Natural killer cell (primary cell): ENCODE measurements at places on chromosomes 11 and 22. TPM values are rescaled to one million over a fixed set of nuclear protein-coding genes. Genes with fewer than 3 reads are reported as not detected.

The FGF4 gene
- not detected for total RNA-seq

DNA sequence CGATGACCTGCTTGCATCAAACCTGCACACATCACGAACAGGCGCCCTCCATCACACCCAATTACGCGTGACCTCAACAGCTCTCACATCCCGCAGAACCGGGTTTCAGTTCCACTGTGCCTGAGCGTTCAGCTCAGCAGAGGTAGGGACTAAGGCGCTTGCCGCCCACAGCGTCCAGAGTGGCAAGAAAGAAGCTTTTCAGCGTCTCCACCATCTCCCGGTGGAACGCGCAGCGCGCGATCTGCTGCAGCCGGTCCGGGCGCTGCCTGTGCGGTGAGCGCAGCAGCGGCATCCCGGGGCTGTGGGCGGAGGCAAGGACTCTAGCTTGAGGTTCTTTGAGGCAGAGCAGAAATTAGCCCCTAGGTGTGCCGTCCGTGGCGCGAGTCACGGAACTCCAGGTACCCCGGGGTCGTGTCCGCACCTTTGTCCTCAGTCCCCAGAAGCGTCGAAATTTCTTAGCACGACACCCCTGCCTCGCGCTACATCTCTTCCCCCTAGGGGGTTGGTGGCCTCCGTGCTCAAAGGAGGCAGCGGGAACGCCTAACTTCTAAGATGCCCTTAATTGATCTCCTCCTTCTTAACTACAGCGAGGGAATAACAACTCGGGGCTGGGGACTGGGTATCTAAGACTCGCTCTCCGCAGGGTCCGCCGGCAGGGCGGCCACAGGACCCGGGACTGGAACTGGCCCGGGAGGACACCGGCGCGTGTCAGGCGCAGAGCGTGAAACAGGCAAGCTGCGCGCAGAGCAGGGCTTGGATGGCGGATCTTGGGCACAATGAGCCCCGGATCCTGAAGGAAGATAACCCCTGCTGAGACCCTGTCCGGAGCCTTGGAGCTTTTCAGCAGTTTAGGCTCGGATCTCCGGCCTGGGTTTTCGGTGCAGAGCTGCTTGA, 1.7 kb upstream of the CALCA start:
- no peak overlapping the region for H3K27ac ChIP-seq
- H3K4me3 ChIP-seq = no peak overlapping the region
- H3K4me1 ChIP-seq = peaks cover 23% of the 10 kb centered on the region
- H3K36me3 ChIP-seq = no peaks in the 10 kb centered on the region

- H3K4me1 ChIP-seq = no peaks in the 10 kb centered on the region
- no peak overlapping the region for H3K4me3 ChIP-seq
- no peak for DNase-seq
- no peak overlapping the region for H3K27ac ChIP-seq
Measured at GRCh38 chr11:113518716-113519495, 43.7 kb upstream of the DRD2 start.

- no peaks in the 10 kb centered on the region for H3K27me3 ChIP-seq
- no peak overlapping the region for H3K27ac ChIP-seq
- H3K36me3 ChIP-seq = no peaks in the 10 kb centered on the region
- H3K4me1 ChIP-seq = no peaks in the 10 kb centered on the region
- DNase-seq = no peak
Measured at GRCh38 chr11:85171648-85172257, 455.4 kb downstream of the DLG2 start.

- no peaks in the 10 kb centered on the region for H3K36me3 ChIP-seq
- H3K27me3 ChIP-seq = no peaks in the 10 kb centered on the region
- DNase-seq = no peak
Measured at GRCh38 chr11:106288057-106288456, 210.6 kb downstream of the AASDHPPT start.

DNA sequence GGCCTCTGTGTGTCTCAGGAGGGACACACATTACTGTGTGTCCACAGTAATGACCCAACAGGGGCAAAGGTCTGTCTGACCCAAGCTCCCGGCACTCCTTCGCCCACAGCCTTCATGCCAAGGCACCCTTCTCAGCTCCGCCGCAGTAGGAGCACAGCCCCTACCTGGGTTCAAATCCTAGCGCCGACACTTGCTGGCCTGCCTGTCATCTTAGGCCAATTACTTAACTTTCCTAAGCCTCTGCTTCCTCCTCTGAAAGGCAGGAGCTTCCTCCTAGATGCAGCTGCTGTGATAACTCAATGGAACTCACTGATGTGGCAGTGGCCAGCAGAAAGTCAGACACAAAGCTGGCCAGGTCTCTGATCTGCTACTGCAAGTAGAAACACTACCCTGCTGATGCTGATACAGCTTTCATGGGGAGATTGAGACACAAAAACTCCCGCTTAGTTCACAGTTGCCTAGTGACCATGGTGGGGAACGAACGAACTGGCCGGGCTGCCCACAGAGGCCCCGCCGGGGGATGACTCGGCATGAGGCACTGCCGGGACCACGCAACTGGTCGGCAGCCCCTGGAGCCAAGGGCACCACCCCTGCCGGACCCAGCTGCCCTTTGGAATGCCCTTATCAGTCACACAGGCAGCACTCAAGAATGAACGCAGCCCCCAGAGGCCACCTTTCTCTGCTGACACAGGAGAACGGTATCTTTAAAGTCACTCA, 8.1 kb downstream of the EHD1 start:
- H3K4me1 ChIP-seq = peaks cover 99% of the 10 kb centered on the region
- DNase-seq = no peak
- no peak overlapping the region for H3K4me3 ChIP-seq
- H3K27me3 ChIP-seq = no peaks in the 10 kb centered on the region
- peak overlapping the region; percentile 55 for H3K27ac ChIP-seq

GRCh38 chr11:68018730-68019190, 8.6 kb downstream of the ALDH3B1 start:
- no peaks in the 10 kb centered on the region for H3K36me3 ChIP-seq
- no peak overlapping the region for H3K27ac ChIP-seq
- H3K4me1 ChIP-seq = no peaks in the 10 kb centered on the region
- H3K27me3 ChIP-seq = no peaks in the 10 kb centered on the region
- H3K4me3 ChIP-seq = no peak overlapping the region

GRCh38 chr22:20159076-20159475, 8.2 kb upstream of the CCDC188 start:
- peaks cover 4% of the 10 kb centered on the region for H3K27me3 ChIP-seq
- H3K27ac ChIP-seq = no peak overlapping the region
- H3K4me3 ChIP-seq = no peak overlapping the region
- peaks cover 21% of the 10 kb centered on the region for H3K4me1 ChIP-seq
- no peaks in the 10 kb centered on the region for H3K36me3 ChIP-seq
